ENCODE measurements at places on chromosomes 5 and 9.

- no peak for DNase-seq
These were observed 27.5 kb downstream of the ASS1 start for GRCh38 chr9:130472184-130472705.

DNA sequence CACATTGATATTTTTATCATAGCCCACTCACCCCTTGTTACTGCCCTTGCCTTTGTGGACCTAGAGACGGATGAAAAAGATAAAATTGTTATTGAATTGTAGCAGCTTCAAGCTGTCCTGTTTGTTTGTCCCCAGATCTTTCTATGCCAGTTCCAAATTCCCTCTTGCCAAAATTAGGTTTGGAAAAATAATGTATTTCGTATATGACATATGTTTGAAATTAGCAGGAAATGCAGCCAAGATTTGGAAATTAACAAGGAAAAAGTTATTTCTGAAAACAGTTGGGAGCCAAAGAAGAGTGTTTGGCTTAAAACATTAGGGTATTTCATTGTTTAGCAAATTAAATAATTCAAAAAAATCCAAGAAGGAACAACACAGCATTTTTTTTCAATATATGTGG lies 33.5 kb downstream of the SPATA31D1 start:
- no peak for DNase-seq

DNA sequence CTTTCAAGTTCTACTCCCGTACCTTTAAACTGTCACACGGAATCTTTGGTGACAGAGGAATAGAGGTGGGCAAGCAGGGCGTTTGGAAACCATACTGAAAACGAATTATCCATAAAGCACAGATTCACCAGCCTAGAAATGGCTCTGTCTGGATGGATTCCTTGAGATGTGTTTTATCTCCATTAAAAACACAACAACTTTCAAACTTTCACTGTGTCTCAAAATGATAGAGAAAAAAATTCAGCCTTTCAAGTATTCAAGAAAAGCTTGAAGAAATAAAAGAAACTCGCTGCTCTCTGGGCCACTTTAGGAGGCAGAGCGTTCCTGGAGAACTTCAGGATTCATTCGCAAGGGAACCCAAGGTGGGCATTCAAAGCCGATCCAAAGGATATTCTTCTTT lies 589 bp upstream of the THBS4 start:
- DNase-seq, result no peak

- DNase-seq, result no peak
These were observed 282.6 kb downstream of the ELAVL2 start for GRCh38 chr9:23543419-23543818.

DNA sequence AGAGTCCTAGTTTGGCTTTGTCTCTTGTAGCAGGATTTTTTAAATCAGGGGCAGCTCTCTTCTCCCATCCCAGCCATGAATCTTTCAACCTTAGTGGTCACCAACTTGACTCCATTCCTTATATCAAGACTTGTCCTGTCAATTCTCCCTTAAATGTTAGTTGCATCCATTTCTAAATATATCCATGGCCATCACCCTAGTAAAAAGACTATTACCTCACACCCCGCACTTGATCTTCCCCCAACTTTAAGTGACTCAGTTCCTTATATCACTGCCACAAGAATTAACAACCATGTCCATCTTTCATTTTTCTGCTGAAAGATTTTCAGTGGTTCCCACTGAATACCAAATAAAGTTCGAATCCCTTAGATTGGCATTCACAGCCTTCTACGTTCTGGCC lies 67.0 kb downstream of the STX17 start:
- DNase-seq, result no peak

- no peak for DNase-seq
These were observed 137.8 kb downstream of the SPOCK1 start for GRCh38 chr5:137361280-137361679.

DNA sequence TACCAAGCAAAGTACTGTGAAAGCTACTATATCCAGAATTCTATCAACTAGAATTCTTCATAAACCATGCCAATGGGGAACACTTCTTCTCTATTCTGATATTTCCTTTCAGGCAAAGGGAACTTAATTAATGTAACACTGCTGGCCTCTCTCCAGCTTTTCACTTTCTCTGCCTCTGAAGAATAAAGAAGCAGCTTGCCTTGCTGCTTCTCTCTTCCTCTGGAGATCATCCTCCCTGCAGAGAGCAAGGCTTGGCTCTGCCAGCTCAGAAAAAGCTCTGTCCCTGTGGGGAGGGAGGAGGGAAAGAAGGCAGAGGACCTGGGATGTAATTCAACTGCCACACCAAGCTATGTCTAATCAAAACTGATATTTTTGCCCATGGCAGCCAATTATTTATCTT lies 6.5 kb downstream of the CTNND2 start:
- no peak for DNase-seq

GRCh38 chr9:112006361-112007020 lies 109.9 kb downstream of the UGCG start:
- no peak for DNase-seq

DNA sequence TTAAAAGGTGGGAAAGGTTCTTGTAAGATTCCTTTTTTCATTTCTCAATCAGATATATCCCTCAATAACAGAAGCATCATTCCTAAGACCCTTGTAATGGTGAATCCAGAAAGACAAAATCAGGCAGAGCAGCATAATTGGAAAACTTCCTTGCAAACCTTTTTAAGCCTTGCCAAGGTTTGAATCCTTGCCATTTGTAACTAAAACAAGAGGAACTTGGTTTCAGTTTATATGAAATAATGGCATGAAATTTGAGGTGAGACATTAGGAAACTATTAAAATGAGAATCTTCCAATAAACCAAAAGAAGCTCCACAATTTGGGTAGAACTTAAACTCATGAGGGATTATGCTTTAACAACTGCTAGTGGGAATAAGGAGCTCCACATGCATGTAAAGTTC lies 384.7 kb upstream of the SMC2 start:
- no peak for DNase-seq

DNA sequence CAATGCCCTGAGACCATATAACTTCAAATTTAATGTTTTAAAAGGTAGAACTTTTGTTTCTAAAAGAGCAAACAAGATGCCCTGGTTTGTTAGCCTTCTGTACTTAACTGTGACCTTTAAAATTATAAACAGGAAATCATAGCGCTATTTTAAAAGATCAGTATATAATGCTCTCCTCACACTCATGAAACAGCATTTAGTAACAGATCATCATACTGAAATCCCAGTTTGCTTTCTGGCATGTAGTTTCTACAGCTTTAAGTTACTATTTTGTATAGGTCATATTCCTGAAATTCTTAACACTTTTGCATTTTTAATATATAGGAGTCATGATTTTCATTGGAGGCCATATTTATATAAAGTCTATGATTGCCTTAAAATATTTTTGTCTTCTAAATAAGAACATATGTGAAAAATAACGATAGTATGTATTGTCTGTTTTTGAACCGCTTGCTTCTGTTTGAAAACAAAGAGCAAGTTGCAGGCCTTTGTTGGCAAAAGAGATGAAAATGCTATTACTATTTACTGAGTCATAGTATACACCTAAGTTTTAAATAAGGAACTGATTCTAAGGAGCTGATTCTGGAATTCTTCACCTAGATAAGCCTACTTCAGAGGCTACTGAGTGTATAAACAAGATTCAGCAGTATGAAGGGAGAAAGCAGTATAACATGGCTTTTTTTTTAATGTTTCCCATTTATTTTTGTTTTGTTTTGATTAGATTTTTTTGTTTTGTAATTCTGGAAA lies 20.5 kb downstream of the SRFBP1 start:
- DNase-seq, result no peak

DNA sequence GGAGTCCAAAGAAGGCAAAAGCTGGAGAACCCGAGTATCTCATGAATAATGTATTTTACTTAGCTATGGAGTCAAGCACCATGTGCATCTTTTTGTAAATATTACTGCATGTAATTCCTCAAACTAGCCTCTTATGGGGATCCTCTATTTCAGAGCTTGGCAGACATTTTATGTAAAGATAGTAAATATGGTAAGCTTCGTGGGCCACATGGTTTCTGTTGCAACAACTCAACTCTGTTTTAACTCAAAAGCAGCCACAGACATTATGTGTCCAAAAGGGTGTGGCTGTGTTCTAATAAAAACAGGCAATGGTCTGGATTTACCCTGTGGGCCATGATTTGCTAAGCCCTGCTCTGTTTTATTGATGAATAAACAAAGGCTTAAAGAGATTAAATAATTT lies 17.3 kb downstream of the DAPK1 start:
- DNase-seq, result no peak

- no peak for DNase-seq
These were observed 29.9 kb downstream of the TUT7 start for GRCh38 chr9:86324308-86324707.

- DNase-seq, result no peak
These were observed 134.6 kb downstream of the EDIL3 start for GRCh38 chr5:84249918-84250630.

DNA sequence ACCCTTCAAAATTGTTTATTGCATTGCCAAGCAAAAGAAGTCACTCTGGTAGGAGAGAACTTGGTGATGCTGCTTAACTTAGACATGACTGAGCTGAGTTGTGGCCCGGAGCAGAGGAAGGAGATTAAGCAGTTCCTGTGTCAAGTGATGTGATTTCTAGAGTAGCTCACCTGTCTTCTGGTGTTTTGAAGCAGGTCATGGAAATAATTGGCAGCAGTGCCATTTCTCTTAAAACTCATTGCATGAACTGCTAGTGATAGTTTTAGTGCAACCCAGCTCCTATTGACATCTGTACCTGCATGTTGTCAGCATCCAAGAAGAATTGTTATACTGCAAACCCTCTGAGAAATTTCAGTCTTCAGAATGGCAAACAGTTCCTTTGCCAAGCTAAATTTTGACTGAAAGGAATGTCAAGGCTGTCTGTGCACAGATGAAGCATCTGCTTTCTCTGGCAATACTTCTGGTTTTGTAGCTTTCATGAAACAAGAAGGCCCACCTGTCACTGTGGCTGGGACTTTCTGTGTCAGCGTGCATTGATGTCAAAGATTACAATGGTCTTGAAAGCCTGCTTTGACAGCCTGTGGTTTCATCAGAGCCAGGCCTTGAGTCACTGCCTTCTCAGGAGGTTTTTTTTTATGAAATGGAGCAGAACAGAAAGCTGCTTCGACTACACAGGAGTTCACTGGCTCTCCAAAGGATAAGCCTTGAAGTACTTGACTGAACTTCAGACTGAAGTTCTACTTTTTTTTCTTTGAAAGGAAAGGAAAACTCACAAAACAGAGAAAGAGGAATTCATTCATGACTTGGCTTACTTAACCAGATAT lies 90.6 kb downstream of the RALGPS1 start:
- DNase-seq, result no peak

DNA sequence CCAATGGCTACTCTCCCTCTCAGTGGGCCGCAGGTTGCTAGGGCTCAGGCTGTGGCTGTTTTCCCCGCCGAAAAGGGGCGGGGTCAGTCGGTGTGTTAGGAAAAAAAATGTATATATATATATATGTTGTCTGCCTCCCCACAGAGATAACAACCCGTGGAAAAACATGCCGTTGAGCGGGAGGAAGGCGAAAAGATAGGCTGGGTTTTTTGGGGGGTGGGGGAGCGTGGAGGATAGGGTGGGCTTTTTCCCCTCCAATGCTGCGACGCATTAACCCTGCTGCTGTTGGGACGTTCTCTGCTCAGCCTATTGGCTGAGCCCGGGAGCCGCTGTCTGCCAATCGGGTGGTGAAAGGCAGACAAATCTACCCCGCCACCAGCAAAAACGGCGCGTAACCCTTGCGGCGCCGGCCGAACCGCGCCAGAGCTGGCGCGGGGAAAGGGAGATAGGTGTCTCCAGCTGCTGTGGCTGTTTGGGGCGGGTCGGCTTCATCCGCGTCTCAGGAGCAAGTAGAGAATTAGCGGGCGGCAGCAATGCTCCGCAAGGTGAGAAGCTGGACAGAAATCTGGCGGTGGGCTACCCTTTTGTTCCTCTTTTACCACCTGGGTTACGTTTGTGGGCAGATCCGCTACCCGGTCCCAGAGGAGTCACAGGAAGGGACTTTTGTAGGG lies at the start of gene PCDHGC4:
PCDHGC4 (plus strand) TSS at position 390 of the 671 bp plus-strand sequence; CDS start at position 534, 144 bp downstream.
- DNase-seq, result peak; percentile 71

DNA sequence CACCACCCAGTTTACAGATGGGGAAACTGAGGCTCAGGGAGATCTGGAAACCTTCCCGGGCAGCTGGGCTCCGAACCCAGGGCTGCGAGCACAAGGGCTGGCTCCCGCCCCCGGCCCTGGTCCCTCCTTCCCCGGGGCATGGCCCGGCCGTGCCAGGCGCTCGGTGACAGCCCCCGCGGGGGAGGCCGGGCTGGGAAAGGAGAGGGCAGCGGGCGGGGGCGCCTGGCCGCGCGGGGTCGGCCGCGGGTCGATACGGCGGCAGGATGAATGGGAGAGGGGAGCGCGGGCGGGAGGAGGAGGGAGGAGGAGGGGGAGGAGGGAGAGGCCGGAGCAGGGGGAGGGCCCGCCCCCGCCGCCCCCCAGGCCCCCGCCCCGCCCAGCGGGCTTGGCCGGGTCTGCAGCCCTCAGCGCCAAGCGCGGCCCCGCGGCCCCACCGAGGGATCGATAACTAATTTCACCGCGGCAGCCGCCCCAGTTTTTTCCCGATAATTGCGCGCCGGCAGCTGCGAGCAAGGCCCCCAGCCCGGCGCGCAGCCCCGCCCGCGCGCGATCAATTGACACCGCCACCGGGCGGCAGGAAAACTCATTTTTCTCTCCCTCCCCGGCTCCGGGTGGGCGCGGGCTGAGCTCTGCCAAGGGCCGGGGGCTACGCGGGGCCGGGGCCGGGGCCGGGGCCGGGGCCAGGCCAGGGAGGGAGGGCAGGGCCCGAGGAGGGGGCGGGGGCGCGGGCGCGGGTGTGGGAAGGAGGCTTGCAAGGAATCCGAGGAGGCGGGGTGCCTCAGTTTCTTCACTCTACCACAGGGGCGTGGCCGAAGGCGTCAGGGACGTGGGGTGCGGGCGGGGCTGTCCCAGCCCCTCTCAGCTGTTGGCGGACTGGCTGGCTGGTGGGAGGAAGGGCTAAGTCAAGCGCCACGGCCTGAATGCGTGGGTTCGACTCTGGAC lies 52.1 kb downstream of the C9orf50 start:
- DNase-seq, result peak; percentile 88

GRCh38 chr5:154514331-154514730 lies 36.3 kb upstream of the HAND1 start:
- DNase-seq, result no peak

- no peak for DNase-seq
These were observed 178.5 kb downstream of the ADAMTS12 start for GRCh38 chr5:33713136-33713765.

DNA sequence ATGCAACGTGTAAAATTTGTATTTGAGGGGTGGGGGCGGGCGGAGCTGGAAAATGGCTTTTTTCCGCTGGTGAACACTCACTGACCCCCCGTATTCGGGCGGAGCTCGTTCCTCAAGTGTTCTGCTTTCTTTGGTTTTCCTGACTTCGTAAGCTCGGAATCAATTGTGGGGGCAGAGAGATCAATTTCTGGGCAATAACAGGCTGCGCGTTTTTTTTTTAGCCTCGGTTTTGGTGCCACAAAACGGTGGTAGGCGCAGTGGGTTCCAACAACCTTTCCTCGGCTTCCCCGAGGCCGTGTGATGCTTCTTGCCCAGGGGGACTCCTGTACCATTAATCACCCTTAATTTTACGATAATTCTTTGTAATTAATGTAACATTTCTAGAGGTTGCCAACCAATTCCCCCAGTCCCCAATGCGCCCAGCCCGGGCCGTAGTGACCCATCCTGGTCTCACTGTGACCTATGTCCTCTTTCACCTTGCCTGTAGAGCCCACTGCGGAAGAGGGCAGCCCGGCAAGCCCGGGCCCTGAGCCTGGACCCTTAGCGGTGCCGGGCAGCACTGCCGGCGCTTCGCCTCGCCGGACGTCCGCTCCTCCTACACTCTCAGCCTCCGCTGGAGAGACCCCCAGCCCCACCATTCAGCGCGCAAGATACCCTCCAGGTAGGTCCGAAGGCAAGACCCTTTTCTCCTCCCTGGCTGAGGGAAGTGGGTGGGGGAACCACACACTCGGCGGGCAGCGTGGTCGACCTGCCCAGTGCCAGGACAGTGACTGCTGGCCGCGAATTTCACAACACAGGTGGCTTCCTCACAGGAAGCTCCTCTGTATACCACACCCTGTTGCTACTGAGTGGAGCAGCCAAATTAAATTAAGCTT lies 3.7 kb downstream of the NR4A3 start:
- peak; percentile 81 for DNase-seq
